ENCODE measurements at places on chromosomes 12 and 14.

GRCh38 chr14:75158843-75159614 is 17.4 kb downstream of the TMED10 start:
- DNase-seq: no peak

GRCh38 chr12:92987362-92987761 is 58.3 kb upstream of the EEA1 start:
- DNase-seq: peak; percentile 87

GRCh38 chr14:41609704-41610183 is 3.1 kb downstream of the LRFN5 start:
- DNase-seq: peak; percentile 2

DNA sequence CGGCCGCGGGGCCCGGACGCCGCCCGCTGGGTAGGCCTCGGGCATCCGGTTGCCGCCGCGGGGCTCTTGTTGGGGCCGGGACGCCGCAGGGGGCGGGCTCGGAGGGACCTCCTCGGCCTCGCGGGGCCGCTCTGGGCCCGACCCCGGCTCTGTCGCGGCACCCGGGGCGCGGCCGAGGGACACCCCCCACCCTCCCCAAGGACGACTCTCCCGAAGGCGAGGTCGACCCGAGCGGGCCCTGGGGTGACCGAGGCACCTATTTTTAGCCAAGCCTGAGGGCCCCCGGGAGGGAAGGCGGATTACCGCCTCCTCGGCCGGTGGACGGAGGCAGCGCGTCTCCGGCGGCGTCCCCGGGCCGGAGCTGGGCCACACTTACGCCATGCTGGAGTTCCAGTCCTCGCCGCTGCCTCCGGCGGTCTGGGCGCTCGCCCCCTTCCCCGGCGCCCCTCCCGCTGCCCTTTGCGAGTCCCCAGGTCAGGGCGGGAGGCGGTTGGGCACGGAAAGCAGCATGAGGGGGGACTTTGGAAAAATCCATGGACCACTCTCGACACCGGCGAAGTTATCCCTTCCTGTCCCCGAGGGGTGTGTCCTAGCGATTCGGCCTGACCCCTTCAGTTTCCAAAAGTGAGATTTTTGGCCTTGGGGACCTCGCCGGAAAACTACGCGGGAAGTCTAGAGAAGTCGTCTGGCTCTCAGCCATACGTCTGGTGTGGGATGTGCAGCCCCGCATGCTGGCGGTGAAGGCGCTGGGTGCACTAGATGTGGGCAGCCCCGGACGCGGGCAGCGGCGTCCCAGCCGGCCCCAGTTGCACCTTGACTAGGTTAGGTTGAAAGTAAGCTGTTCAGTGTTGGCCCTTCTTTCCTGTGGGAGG is 699 bp downstream of the KTN1 start:
- DNase-seq: peak; percentile 66

DNA sequence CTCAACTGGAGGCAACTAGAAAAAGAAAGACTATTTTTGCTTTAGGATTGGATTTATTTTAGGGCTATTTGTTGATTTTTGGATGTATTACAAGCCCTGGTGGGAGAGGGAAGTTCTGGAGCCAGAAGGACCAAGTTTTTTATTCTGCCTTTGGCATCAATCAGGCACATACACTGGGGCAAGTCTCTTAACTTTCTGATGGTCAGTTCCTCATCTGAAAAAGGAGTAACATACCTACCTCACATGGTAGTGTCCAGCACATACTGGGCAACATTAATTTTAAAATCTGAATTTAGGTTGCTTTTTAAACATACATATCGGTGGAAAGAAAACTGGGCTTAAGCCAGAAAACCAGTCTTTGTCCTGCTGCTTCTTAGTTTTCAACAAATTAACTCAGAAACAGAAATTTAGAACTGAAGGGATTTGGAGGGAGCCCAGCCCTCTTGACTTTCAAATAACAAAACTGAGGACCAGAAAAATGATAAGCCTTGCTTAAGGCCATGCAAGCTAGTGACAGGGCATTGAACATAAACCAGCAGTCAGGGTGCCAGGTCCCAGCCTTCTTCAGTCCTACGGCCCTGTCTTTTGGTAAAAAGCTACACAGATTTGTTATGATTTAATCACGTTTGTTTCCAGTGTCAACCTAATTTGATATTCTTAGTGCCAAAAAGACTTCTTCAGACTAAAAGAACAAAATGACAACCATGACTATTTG is 90.2 kb upstream of the SLC38A2 start:
- DNase-seq: no peak

GRCh38 chr14:87229131-87229530 is 763.9 kb downstream of the GALC start:
- no peak for DNase-seq

- no peak for DNase-seq
Observed at GRCh38 chr12:9147461-9147860, 31.7 kb upstream of the A2M start.

DNA sequence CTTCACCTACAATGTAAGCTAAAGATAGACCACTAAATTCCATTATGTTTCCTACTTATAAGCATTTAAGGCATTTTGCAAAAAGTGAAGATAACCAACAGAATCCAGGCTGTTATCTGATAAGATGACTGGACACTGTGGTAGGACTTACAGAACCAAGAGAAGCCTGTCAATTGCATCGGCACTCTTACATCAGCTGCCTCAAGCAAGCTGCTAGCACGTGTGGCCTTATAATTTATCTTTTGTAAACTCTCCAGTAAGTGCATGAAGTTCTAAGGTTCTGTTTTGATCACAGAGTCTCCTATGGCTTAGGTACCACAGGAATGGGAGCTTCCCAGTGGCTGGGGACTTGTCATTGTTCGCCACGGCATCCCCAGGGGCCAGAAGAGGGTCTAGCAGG is 88.7 kb downstream of the TRAFD1 start:
- peak; percentile 63 for DNase-seq

DNA sequence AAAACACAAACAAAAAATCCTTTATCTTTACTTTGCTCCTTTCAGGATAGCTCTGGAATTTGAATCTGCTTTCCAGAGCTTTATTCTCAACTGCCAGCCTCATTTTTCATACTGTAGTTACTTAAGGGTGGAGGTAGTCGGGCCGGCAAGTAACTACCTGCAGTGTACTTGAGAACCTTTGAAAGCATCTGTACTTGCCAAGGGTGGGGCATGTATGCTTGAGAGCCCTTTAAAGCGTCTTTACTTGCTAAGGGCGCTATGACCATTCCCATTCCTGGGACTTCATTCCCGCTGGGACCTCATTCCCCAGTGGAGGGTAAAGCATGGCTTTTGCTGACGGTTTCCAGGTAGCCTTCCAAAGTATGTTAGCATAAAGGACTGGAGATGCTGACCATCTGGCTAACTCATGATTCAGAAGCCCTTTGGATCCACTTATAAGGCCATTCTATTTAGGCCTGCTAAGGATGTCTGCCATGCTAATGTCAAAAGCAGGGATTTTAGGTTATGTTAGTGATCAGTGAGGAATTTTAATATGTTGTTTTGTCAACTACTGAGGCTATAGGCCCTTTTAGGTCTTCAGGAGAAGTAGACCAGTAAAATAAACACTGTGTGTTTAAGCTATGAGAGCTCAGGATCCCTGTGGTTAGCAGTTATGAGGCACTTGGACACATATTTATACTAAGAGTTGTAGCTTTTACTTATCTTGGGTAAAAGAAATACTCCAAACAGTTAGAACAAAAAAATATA is 74.9 kb downstream of the CRADD start:
- no peak for DNase-seq

- peak; percentile 29 for DNase-seq
Observed at GRCh38 chr14:84181072-84181471, 1348.9 kb upstream of the FLRT2 start.

- no peak for DNase-seq
Observed at GRCh38 chr12:94575024-94575423, 75.3 kb downstream of the TMCC3 start.

DNA sequence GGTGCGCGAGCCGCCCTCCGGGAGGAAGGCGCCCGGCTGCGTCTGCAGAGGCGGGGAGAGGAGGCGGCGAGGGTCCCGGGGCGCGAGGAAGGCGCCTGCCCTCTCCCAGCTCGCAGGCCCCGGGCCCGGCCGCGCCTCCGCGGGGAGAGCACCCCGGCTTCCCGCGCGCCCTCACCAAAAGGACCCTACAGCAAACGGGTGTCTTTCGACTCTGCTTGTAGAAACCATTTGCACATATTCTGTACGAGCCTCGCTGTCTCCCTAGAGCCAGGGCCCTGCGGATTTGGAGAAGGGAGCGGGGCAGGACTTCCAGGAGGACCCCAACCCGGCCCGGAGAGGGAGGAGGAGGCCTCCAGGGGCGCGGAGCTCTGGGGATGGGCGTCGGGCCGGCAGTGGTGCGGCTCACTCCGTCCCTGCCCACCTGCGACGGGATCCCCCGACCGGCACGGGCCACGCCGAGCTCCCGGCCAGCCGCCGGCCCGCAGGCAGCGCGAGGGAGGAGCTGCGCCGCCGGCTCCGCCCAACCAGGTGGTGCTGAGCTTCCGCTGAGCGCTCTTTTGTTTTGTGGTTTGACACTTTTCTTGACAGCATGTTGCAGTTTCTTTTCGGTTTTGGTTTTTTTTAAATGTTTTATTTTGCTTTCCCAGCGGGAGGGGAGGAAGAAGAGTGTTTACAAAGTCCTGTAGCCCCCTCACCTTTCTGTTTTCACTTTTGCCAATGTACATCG is 103.3 kb upstream of the FKBP4 start:
- DNase-seq: peak; percentile 72

- DNase-seq: peak; percentile 74
Observed at GRCh38 chr12:104598342-104599271, 141.9 kb downstream of the CHST11 start.

DNA sequence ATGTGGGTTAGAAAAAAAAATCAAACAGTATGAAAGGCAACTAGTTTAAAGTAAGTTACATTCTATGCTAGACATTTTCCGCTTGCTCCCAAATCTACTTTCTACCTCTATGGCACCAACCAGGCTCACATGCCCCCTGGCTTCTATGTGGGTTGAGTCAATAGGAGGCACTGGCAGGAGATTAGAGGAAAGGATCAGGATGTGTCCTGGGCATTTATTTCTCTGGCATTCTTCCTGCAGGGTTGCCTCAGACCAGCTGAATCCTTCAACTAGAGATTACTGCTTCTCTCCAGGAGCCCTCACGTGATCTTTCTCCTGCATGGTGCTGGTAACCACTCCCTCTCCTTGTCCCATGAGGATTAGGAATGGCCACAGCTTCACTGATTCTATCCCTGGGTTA is 14.9 kb upstream of the CCDC60 start:
- no peak for DNase-seq

DNA sequence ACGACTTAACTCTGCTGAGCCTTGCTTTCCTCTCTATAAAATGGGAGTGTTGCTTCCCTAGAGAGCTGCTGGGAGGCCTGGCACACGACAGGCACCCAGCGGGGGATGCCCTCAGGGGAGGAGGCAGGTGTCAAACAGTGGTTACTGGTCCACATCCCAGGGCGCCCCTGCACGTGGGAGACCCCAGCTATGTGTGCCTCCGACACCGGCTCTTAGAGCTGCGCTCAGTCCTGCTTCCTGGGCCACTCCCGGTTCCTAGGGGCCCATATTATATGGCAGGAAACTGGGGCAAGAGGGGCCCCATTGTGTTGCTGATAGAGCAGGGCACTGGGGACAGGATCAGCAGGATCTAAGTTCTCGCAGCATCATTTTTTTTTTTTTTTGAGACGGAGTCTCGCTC is 47.3 kb downstream of the CHGA start:
- no peak for DNase-seq

DNA sequence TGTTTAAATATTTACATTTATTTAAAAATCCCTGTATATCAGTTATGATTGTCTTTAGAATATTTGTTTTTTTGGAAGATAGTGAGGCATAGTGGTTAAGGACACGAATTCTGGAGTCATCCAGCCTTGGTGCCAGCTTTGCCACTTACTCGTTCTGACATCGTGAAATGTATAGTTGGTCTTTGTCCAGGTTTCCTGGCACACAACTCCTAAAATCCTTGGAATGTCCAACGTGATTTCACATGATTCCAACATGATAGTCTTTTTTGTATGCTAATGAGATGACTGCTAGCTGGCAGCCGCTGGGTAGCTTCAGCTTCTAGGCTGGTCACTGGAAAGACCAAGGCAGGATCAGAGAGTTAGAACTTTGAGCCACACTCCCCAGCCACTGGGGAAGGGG is 64.8 kb downstream of the PRICKLE1 start:
- DNase-seq: no peak

- DNase-seq: peak; percentile 79
Observed at GRCh38 chr12:121334513-121335343, 17.5 kb downstream of the ANAPC5 start.

DNA sequence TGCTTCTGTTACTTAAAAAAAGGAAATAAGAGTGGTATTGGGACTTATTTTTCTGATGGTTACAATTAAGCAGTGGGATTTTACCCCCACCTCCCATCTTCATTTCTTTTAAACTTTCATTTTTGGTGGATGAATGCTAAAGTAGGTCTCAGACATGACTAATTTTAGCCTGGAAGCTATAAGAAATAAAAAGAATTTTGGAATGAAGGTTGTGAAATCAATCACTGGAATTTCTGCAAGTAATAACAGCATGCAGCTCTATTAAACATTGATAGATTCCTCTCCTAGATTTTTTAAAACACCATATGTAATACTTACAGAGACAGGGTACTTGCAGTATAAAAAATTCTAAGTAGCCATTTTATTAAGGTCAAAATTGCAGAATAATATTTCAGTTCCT is 164.2 kb upstream of the CLEC14A start:
- DNase-seq: no peak

DNA sequence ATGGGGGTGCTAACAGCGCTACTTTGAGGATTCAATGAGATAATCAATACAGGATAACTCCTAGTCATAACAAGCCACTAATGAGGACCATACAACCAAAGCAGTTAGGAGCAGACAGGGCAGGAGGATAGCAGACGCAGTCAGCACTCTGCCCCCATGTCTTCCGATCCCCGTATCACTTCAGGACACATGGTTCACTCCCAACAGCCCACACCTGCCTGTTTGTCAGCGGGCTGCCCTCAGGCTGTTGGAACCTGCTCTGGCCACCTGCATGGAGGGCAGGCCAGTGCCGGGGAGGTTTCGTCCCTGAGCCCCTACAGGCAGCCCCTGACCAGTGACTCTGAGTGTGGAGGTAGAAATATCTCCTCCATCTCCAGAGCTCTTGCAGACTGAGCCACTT is 37.1 kb upstream of the LTBP2 start:
- DNase-seq: no peak

GRCh38 chr12:2443776-2444175 is 351.0 kb upstream of the FKBP4 start:
- no peak for DNase-seq

- DNase-seq: peak; percentile 38
Observed at GRCh38 chr12:46546634-46547273, 174.2 kb upstream of the SLC38A2 start.

- DNase-seq: peak; percentile 12
Observed at GRCh38 chr12:57899010-57899662, 42.2 kb upstream of the ATP23 start.

DNA sequence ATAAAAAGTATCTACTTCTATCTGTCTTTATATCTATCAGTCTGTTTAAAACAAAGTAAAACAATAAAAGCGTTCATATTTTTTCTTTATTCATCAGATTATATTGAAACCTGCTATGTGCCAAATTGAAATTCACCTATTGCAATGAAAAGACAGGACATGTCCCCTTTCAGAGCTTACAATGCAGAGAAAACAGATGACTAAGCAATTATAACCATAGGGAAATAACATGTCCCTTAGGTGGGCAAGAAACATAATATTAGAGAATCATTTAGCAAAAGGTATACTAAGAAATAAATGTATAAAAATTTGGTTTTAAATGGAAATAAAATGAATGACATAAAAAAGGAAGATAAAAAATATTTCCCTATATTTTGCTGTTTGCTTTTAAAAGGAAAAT is 1421.3 kb downstream of the FSCB start:
- DNase-seq: no peak
